ENCODE measurements at places on chromosomes 3 and 15. TPM values are rescaled to one million over a fixed set of nuclear protein-coding genes. Genes with fewer than 3 reads are reported as not detected.
A peak's percentile ranks its signal among the peaks of the same experiment; 100 is the strongest.

DNA sequence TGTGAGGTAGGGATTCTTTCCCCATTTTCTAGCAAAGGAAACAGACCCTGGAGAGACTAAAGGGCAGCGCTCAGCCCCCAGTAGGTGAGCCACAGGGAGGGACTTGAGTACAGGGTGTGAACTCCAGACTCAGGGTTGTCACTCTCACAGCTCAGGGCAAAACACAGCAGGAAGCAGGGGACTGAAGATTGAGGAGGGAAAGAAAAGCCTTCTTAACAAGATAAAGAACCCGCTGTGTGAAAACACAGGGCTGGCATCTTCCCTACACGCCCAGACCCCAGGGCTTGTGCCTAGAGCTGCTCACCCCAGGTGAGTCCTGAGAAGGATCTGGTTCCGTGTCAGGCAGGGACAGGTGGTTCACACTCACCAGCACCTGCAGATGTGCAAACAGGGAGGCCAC is 59.6 kb downstream of the ABTB1 start:
- no peak for DNase-seq

GRCh38 chr15:27272427-27272826 is 301.4 kb downstream of the GABRG3 start:
- DNase-seq = no peak

DNA sequence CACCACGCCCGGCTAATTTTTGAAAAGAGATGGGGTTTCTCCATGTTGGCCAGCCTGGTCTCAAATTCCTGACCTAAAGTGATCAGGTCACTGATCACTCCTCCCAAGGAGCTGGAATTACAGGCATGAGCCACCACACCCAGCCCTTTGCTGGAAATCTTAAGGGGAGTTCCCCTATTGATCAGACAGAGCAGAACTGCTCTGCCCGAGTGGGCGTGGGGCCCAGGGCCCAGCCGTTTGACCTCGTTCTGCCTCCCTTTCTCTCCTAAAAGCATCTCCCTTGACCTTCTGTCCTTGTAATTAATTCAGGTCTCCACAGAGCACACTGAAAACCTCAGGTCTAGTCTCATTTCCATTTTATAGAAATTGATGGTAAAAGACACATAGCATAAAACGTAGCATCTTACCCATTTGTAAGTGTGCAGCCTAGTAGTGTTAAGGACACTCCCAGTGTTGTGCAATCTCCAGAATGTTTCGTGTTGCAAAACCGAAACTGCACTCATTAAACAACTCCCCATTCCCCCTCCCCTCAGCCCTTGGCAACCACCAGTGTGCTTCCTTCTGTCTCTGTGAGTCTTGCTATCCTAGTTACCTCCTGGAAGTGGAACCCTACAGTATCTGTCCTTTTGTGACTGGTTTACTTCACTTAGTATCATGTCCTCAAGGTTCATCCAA is 89.3 kb downstream of the SLCO3A1 start:
- DNase-seq = peak; percentile 63

- DNase-seq = no peak
Measured at GRCh38 chr3:58353722-58354553, 21.2 kb downstream of the PXK start.

GRCh38 chr15:80856400-80856799 is 77.2 kb downstream of the CEMIP start:
- no peak for DNase-seq

DNA sequence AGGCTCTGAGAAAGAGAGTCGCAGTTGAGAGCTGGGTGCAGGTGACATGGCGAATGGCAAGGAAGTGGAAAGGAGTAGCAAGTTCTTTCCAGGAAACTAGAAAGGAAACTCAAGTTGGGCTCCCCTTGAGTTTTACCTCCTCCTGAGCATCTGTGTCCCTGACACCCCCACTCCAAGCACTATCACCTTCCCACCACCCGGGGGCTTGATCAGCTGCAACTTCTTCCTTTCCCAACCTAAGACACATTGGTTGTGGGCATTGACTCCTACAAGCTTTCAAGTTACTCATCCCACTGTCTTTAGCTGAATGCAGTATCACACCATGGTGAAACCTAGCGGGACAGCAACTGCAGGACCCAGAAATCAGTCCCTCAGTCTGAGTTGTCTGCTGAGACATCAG is 256.6 kb upstream of the NR2F2 start:
- DNase-seq = no peak

DNA sequence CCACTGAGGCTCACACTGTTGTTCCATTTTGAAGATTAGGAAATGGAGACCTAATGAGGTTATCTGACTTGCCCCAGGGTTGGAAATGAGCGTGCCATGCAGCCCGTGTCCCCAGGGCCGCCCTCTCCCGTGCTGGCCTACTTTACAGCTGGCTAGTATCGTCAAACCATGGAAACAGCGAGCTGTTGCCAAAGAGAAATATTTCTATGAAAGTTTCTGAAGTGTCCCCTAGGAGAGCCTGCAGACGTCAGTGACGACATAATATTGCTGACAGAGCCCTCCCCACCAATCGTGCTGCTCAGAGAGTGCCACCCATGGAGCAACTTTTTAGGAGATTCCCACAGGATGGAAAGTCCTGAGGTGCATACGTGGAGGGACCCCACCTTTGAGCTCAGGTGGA is 11.2 kb upstream of the FAM174B start:
- DNase-seq = no peak

DNA sequence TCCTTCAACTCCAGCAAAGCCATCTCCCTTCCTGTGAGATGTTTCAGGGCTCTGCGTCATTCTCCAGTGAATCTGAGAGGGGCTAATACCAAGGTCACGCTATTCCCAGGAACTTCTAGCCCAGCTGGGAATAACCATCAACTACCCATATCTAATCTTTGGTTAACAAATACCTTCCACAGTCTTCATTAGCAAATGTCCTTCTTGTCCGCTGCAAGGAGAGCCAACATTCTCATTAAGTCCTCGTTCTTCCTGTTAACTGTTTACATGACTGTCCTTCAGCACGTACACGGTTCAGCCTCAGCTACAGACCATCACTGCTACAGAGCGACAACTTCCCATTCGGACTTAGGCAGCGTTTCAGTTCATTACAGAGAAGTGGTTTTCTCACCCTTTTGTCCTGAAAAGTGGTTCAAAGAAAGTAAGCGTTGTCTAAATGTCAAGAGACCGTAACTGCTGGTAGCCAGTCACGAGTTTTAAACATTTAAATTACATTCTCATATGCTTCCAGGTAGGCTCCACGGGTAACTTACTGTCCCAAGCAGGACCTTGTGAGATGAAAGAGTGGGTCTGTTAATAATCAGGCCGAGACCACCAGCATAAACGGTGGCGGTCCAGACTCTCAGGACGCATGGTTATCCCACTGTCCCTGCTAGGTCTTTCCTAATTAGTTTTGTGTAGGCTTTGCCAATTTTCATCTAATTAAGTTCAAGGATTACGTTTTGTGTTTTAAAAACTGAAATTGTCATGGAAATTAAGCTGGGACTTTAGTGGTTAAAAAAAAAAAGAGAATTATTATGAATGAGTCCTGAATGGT is 63.8 kb downstream of the CHSY1 start:
- DNase-seq = no peak

GRCh38 chr15:63370764-63371163 is 10.9 kb downstream of the CA12 start:
- DNase-seq = no peak

DNA sequence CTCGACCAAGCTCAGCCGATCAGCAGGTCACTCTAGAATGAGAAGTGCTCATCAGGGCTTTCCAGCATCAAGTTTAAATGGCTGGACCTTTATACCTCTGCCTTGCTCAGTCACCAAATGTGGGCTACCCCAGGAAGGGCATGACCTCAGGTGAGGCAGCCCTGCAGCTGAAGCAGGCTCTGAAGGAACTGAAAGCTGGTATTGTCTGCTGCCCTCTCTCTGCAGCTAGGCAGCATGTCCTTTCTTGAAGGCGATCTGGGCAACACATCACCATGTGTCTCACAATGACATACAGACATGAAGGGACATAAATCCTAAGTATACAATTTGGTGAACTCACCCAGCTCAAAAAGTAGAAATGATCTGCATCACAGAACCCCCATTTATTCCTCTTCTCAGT is 38.7 kb upstream of the ARID3B start:
- no peak for DNase-seq

DNA sequence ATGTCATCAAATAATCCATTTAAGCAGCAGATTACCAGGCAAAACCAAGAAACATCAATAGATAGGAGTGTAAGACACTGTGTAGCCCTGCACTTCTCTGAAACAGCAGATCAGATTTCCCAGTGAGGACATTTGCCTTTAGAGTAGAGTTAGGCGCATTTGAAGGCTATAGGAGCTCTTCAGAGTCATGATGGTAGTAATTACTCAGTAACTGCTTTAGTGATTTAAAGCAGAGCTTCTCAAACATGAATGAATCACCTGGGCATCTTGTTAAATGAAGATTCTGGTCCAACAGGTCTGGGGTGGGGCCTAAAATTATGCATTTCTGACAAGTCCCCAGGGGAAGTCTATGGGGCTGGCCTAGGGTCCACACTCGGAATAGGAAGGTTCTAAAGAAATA is 36.9 kb downstream of the THRB start:
- DNase-seq = no peak

- no peak for DNase-seq
Measured at GRCh38 chr3:95731753-95732152, 1082.6 kb upstream of the EPHA6 start.

DNA sequence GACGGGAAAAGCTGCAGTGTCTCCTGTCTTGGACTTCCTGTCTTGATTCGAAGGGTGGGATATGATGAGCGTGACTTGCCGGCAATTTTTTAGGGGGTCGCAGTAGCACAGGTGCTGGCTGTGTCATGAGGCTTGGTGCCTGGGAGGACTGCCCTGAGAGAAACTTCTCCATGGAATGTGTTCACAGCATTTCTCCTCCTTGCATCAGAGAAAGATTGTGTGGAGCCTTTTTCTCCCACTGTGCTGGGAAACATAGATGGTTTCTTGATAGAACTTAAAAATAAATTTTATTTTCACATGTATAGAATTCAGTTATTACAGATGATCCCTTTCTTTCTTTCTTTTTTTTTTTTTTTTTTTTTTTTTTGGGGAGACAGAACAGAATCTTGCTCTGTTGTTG is 121.4 kb downstream of the KLHL25 start:
- no peak for DNase-seq

DNA sequence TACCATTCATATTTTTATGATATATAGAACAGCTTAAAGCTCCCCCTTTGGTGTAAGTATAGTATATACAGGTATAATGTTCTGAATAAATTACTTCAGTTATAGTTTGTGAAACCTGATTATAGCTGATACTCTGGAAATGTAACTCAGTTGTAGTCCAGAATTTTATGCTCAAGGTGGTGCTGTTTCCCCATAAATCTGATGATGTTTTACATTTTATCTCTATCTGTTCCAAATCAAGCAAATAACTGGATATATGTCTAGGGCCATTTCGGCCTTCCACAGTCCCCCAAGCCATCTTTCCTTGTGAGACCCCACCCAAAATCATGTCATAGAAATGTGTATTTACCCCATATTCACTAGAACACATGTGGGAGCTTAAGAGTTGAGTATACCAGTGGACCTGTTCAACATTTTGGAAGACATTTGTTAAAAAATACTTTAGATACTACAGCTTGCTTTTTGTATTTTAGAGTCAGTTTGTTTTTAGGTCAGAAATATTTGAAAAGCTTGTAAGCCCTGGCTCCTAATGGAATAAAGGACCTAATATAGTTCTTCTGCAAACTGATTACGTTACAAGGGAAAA is 107.1 kb downstream of the ATG7 start:
- DNase-seq = peak; percentile 48

GRCh38 chr3:41267975-41268640 is 68.8 kb downstream of the CTNNB1 start:
- DNase-seq = peak; percentile 47

DNA sequence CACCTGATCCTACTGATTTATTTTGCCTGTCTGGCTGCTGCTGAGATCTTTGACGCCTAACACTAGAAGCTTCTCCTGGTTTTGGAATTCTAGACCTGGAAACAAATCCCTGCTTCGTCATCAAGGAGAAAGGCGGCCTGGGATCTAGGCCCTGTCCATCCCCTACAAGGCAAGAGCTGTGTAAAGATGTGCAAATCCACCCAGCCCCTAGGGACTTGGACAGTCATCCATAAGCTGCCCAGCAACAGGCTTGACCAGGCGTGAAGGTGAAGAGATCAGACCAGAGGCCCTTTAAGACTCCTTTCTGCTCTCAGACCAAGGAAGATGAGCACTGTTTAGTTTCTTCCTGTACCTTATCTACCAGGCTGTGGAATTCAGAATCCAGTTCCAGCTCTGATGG is 32.2 kb downstream of the SLC41A3 start:
- no peak for DNase-seq

DNA sequence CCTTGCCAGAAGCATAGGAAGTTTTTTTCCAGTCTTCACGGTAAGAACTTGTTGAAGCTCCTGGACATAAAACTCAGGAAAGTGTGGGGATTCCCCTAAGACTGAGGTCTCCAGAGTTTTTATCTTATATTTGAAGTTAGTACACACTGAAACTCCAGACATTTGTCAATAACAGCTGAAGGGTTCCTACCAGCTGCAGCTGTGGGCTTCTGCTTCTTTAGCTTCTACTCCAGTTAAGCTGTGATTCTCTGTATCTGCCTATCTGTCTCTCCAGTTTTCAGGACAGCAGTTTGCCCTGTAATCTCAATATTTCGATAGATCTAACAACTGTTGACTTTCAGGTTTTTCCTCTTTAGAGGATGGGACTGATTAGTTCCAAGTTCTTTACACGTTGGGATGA is 966.0 kb upstream of the SEMA6D start:
- no peak for DNase-seq

Gene CKMT1A
- 3.0 TPM for total RNA-seq

Gene ZNF860
- 4.7 TPM for total RNA-seq

Gene SLC28A1
- total RNA-seq = not detected

Gene NT5DC2
- 212 TPM for total RNA-seq

Gene PIERCE2
- not detected for total RNA-seq

Gene KBTBD8
- 5.8 TPM for total RNA-seq
